Thymus (tissue), 14 donors: ENCODE measurements at places on chromosomes 1 and 21. TPM values are rescaled to one million over a fixed set of nuclear protein-coding genes. Genes with fewer than 3 reads are reported as not detected.

- no peak for DNase-seq
These were observed 8.9 kb downstream of the COL16A1 start for GRCh38 chr1:31694964-31695313.

GNG12 gene
- total RNA-seq = 14.8 TPM

PTPRC gene
- 490 TPM for total RNA-seq

DNA sequence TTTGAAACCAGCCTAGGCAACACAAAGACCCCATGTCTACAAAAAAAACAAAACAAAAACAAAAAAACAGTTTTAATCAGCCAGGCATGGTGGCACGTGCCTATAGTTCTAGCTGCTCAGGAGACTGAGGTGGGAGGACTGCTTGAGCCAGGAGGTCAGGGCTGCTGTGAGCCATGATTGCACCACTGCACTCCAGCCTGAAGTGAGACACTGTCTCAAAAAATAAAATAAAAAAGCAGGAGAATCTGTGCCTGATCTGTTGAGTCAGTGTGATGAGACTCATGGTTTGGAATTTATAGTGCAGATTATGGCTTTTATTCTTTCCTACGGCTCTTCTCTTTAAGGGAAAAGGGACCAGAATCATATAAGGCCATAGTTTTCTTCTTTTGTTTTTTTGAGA, 16.5 kb downstream of the TRIT1 start:
- DNase-seq = no peak

DNA sequence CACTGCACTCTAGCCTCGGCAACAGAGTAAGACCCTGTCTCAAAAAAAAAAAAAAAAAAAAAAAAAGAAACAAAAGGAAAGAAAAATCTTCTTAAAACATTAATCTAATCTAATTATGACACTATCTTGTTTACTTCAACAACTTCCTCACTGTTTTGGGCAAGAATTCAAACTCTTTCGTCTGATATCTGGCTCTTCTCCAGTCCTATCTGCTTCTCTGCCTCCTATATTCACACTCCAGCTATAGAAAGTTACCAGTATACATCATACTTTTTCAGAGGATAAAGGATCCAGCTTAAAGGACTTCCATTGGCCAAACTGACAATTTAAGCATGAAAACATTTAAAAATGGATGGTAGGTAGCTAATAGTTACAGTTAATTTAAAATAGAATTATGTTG, 47.3 kb downstream of the EIF2B3 start:
- DNase-seq = no peak
